Hematopoietic multipotent progenitor cell treated with erythropoietin and hydrocortisone succinate and interleukin-3 and kit ligand, for 8 days (in vitro differentiated cells): ENCODE measurements at places on chromosomes 6 and 20.

DNA sequence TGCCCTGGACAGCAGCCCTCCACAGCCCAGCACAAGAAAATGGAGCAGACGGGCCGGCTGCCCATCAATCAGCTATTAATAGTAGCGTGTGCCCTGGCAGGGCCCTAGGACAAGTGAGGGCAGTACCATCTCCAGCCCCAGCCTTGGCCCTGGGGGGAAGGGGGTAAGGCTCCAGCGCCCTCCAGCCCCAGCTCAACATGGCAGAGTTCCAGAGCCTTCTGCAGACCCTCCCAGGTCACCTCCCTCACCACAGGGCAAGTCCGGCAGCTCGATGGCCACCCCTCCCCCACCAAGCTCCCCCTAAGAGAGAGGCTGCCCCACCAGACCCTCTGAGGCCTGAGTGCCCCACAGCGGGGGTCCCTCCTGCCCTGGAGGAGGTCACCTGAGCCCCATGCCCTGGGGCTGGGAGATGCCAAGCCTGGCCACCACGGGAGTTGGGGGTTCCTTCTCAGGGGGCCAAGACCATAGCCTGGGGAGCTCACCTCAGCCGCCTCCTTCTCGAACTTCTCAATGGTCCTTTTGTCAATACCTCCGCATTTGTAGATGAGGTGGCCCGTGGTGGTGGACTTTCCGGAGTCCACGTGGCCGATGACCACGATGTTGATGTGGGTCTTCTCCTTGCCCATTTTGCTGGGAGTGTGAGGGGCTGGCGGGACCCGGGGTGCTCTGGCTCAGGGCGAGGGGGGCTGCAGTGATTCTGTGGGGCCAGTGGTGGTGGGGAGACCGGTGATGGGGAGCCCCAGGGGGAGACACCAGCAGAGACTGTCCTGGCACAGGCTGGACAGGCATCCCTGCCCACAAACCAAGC is 1.5 kb downstream of the EEF1A2 start:
- DNase-seq: no peak

- no peak for DNase-seq
These were observed 106.4 kb upstream of the FOXO3 start for GRCh38 chr6:108454356-108454755.

DNA sequence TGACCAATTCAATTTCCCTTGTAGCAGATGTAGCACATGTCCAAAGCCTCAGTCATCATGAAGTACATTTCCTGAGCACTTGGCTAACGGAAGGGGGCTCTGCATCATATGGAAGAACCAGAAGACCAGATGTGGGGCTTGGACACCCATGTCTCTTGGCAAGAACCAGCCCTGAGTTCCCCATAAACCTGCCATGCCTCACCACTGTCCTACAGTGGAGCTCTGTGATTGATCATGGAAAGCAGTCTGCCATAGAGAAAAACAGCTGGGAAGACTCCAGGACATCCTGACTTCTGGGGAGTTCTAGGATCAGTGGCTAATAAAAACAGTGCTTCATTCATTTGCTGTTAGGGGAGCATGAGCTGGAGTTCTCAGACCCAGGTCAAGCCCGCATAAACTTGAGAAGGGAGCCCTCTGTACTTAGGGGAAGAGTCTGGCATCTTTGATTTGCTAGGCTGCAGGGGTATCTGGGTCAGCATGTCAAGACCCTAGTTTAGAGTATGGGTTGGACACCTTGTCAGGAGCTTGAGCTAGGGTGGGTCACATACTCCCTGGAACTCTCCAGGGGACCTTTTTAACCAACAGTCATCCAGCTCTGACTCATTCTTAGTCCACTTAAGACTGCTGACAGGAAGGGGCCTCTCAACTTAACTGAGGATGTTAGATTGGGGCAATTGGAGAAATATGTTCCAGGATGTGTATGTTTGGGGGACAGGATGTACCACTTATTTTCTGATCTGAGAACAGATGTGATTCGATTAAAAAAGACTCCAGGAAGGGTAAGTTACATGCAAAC is 26.3 kb upstream of the TRAM2 start:
- DNase-seq: no peak

DNA sequence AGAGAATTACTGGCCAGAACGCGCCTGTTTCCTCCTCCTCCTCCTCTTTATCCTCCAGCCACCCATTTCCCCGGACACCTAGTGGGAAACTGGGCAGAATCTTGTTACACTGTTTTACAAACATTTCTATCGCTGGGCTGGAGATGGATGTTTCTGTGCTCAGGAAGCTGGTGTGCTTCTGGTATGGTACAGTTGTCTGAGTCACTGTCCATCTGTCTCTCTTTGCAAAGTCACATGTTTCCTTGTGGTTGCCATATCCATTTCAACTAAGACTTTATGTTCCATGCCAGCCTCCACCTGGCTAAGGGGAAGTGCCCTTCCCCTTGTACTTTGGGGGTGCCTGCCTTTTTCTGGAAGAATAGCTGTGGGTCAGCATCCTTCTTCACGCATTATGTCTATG is 52.9 kb upstream of the SLC22A16 start:
- peak; percentile 53 for DNase-seq

DNA sequence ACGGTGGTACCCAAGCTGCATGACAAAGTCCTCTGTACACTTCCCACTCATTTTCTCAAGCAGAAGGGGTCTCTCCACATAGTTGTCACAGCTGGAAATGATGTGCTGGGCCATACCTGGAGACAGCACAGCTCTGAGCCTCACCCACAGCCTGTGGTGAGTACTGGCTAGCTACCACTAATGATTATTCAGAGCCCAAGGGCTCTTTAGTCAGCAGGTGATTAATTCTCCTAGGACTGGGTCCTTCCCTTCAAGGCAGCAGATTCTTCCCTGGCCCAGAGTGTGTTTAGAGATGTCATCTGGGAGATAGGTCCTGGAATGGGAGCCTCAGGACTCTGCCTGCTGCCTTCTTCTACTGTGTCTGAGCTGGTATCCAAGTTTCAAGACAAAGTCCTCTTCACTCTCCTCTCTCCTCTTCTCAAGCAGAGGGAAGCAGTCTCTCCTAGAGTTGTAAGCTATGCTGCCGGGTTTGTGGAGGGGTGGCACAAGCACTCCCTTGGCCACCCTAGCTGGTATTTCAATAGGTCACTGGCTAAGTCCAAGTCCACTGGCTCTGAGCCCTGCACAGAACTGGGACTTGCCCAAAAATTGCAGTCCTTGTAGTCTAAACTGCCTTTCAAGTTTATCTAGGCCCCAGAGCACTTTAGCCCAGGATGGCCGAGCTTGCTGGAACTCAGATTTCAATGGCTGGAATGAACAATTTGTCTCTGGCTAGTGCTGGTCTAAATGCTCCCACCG is 49.8 kb upstream of the VGLL2 start:
- DNase-seq: no peak

DNA sequence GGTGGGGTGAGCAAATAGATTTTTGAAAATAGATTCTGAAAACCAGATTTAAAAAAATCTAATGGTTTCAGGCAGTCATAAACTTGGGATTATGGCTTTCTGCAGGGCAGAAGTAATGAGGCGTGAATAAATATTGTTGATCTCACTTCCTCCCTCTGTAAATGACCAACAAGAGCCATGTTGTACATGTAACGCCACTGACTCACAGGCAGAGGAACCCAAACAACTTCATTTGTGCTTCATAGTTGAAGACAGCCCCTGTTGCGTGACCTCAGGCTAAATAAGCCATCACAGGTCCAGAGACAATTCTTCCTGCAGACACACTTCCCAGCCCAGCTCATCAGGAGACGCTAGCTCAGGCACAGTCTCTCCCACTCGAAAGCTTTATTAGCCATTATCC is 59.1 kb upstream of the F13A1 start:
- DNase-seq: no peak

- peak; percentile 56 for DNase-seq
These were observed 4.9 kb upstream of the DEK start for GRCh38 chr6:18269253-18269652.

GRCh38 chr6:43702171-43702533 is 14.6 kb upstream of the MRPS18A start:
- DNase-seq: no peak

DNA sequence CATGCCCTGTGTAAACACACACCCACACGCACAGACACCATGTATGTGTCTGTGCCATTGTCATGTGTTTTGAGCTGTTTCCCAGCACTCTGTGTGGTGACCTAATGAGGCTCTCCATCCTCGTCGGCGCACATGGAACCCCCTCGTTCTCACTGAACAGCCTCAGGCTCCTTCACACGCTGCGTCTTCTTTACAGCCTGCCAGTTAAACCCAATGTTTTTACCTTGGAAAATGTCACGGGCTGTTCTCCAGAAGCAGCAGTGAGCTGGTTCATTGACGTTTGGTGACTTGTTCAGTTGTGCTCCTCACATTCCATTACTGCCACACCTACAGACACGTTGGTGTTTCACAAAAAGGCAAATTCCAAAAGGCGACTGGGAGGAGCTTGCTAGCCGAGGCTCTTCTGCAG is 201.0 kb upstream of the FOXQ1 start:
- no peak for DNase-seq

DNA sequence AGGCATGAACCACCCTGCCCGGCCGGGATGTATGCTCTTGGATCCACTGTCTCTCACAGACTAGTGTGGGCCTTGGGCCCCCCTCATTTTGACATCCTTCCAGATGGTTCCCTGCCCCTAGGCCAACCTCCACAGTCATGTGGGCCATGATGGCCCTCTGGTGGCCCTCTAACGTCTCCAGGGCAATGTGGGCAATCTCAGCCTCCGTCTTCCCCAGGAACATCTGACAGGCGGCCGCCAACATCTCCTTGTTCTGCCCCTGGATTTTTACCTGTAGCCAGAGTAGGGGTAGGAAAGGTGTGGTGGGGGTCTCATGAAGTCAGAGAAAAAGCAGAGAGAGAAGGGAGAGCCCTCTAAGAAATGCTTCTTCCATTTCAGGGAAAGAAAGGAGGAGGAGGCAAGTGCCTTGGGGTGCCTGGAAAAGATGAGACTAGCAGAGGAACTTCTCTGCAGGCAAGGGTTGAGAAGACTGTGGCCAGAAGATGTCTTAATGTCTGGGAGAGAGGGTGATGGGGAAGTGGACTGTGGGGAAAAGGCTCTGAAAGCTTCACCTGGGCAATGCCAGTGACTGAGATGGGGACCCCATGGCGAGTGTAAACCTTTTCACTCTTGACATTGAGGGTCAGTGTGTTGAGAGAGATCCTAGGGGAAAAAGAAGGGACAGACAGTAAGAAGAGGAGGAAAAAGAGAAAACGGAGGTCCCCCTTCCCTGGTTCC is 1.3 kb downstream of the FLOT1 start:
- DNase-seq: no peak

- DNase-seq: peak; percentile 60
These were observed 61.4 kb downstream of the BMP2 start for GRCh38 chr20:6828794-6829423.

- DNase-seq: no peak
These were observed 30.3 kb downstream of the AK9 start for GRCh38 chr6:109660526-109661320.

DNA sequence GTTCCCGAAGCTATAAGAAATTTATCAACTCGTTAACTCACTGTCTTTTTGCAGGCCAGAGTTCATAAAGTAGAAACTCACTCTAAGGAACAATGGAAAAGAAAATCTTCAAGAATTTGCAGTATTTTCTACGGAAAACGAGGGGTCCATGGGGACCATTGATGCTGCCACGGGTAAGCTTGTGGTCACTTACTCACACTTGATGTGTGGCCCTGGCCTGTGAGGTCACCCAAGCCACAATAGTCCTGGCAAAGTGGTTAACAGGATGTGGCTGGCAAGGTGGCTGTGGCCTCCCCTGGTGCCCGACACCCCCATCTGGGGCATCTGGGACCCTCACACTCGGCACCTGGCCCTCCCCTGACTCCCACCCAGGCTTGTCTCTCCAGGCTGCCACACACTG is 123.4 kb downstream of the C6orf118 start:
- no peak for DNase-seq

- peak; percentile 83 for DNase-seq
These were observed 3.6 kb upstream of the HINT3 start for GRCh38 chr6:125952764-125953501.

DNA sequence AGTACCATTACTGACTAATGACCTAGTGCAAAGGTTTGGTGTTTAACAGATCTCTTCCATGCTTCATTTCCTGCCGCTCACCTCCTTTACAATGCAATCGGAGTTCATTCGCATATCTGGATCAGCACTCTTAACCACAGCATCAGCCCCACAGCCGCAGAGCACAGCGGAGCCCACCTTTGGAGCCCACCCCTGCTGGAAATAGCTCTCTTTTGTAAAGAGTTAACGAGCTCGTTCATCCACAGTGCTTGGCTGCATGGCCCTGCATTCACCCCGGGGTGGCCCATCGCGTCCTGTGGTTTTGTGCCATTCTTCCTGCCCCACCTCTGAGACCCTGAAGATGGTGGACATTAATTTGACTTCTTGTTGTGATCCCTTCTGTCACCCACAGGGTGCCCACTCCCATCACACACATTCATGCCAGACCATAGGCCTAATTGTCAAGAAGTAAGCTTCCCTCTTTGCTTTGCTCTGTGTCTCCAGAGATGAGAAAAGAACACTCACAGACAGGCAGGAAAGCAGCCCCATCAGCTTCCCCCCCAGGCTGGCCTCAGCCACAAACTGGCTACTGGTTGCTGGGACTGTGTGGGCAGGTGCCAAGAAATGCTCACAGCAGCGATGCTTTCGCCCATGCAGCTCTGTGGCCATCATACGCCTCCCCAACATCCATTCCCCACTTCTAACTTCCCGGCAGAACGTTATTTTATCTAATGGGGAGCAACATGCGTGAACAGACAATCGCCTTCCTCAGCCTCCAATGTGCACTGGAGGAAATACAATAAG is 167.0 kb downstream of the LRFN2 start:
- no peak for DNase-seq

DNA sequence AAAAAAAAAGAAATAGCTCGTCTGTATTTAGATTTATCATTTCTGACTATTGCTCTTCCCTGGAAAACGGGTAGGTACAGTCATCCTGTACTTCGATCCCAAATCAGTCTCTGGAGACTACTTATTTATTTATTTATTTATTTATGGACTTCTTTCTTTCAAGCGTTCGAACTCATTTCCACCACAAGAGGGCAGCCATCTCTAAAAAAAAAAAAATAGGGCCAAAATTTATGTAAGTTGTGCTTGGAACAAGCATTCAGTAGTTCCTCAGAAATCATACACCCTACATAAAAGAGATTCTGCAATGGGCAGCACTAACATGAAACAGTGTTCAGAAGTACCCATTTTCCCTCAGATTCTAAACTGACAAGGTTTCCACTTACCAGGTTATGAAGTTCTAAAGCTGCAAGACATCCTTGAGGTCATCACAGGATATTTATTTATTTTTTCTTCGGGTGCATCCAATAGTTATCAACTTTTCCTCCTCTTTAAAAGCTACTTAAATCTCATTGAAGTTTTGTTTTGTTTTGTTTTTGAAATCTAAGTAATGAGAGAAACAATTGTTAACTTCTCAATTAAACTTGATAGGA is 1.9 kb upstream of the BMP2 start:
- DNase-seq: peak; percentile 73

GRCh38 chr6:22219925-22220324 is 76.9 kb downstream of the PRL start:
- no peak for DNase-seq

GRCh38 chr6:80541181-80541580 is 434.7 kb downstream of the BCKDHB start:
- no peak for DNase-seq

- DNase-seq: no peak
These were observed 56.3 kb upstream of the CD93 start for GRCh38 chr20:23142162-23143050.

- DNase-seq: no peak
These were observed 3.1 kb downstream of the RAET1G start for GRCh38 chr6:149919834-149920225.
